NCI-H446 (cell line): ENCODE measurements at places on chromosomes 1 and 21.

DNA sequence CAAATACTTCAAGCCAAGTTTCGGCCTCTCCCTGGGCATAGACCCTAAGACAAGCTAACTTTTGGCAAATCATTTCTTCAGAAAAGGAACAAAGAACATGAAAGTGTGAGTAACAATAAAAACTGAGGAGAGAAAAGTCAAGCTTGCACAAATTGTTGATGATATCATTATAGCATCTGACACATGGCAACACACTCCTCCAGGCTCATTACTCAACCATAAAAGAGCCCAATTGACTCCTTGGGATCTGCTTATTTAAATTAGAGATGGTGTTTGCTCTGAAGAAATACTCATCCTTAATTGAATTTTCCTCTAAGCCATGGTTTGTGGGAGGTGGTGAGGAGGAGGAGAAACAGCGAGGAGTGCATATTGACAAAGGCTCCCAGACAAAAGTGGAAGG is 54.5 kb downstream of the TNFSF4 start:
- no peak for DNase-seq

- DNase-seq = no peak
Measured at GRCh38 chr1:197222025-197222685, 45.9 kb upstream of the CRB1 start.

- no peak for DNase-seq
Measured at GRCh38 chr1:228851618-228852017, 116.3 kb downstream of the RHOU start.

GRCh38 chr1:212698467-212699103 is 1.1 kb downstream of the BATF3 start:
- no peak for DNase-seq
